ENCODE measurements at places on chromosomes 3 and 15.
A peak's percentile ranks its signal among the peaks of the same experiment; 100 is the strongest.

GRCh38 chr15:50100486-50100885 lies 18.5 kb downstream of the ATP8B4 start:
- DNase-seq = no peak

DNA sequence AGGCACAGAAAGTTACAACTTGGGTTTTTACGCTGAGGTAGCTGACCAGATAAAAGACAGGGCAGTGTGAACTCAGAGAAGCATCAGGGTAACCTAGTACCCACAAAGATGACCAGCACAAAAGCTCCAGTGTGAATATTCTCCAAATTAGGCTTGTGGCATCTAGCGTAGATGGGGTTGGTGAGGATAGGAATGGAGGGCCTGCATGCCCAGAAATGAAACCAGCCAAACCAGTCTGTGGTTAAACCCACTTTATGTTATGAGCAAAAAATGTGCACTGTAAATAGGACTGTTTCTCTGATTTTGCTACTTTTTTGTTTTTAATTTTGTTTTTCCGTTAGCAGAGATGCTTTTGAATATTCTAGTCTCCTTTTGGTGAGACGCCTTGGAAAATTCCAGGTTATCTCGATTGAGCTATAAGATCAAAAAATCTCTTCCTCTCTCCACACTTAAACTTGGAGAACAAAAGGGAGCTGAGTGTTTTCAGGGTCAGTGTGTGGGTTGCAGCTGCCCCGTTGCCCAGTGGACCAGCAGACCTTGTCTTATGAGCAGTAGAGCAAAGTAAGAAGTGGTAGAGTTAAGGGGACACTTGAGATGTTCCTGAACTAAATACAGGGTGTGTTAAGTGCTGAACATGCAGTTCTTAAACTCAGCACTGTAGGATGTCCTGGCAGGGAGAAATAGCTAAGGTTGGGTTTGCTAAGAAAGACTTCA lies 132.9 kb downstream of the C3orf38 start:
- DNase-seq = no peak

DNA sequence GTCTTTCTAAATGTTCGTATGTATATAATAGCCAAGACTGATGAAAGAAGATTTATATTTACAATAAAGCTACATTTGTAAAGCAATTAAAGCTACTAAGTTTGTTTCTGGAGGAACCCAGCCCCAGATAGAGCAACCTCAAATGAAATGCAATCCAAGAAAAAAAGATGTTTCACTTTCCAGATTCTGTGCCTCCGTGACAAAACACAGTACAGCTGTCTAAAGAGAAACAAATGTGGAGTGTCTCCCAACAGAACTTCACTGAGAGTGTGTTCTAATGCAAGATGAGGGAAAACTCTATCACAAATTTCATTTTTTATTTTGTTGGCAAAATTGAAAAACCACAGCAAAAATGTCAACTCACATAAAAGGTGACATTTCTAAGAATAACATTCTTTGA lies 317.0 kb downstream of the OCA2 start:
- DNase-seq = no peak

- peak; percentile 17 for DNase-seq
Observed at GRCh38 chr3:121431726-121432517, 113.9 kb downstream of the POLQ start.

GRCh38 chr3:143224716-143225115 lies 105.1 kb downstream of the CHST2 start:
- DNase-seq = no peak

- DNase-seq = no peak
Observed at GRCh38 chr3:46112984-46113383, 85.7 kb upstream of the XCR1 start.

GRCh38 chr15:68284616-68285258 lies 7.2 kb downstream of the FEM1B start:
- no peak for DNase-seq

GRCh38 chr3:31358473-31359070 lies 174.2 kb upstream of the STT3B start:
- no peak for DNase-seq

Data from T-helper 1 cell (primary cell).